ENCODE measurements at places on chromosomes 2 and 18.

- no peak for DNase-seq
Observed at GRCh38 chr2:111029181-111029927, 91.4 kb upstream of the BCL2L11 start.

DNA sequence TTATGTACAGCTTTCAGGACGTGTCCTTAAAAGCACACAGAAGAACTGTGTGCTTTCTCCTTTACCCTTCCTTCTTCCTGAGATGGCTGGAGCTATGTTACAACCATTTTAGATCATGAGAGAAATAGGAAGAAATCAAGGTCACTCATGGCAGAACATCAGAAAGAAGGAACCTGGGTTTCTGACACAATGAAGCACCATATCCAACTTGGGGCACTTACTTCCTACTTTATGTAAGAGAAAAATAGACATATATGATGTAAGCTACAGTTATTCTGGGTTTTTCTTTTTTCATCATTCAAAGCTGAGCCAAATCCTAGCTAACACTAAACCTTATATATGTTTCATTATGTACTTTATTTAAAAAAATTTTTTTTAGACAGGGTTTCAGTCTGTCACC lies 79.5 kb downstream of the FAM161A start:
- no peak for DNase-seq

GRCh38 chr2:39379643-39380524 lies 57.2 kb downstream of the MAP4K3 start:
- DNase-seq, result no peak

DNA sequence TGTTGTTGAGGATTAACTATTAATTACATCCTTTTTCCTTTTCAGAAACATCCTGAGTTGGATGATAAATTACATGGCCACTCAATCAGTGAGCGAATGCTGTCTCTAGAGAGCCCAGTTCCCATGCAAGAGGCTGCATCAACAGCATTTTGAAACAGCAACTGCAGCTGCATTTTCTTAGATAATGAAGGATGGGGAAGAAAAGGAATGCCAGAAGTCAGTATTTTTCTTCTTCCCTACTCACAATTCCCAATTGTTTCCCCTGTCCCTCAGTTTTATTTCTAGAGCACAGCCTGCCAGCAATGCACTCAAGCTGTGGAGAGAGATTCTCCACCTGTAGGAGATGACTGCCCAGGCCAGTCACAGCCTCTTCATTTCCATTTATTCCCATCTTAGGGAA lies 6.9 kb downstream of the SCN7A start:
- no peak for DNase-seq

DNA sequence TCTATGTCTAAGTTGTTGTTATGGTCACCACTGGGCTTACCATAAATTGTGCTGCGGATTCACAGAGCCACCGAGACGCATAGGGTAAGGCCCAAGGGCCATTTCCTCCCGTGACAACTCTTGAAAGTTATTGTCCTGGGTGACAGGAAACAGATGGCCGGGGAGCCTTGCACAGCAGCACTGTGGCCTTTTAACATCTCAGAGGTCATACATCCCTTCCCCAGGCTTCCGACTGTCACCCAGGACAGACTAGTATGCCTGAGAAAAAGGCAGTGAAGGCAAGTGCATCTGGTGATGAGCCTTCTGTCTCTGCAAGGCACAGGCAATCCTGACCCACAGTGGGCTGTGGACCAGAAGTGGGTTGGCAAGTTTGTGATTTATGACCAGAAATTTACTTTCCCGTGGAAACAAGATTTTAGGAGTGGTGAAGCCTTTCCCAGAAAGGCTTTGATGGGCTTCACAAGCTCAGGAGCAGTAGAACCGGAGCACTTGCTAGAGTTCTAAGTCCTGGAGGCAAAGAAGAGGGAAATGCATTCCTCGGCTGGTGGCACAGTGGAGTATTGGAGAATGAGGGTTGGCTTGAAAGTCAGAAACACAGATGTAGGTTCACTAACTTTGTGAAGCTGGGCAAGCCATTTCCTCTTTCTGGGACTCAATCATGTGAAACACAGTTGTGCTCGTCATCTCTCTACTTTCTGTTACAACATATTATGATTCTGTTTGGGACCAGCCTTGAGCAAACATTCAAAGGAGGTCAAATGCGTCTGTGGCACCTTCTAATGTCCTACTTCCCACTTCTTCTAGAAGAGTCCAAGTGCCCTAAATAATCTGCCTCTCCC lies 2.0 kb upstream of the CAPN14 start:
- no peak for DNase-seq

Data from renal cortex interstitium (tissue), 15 donors.